Activated T-helper 1 cell treated with anti-CD3 and anti-CD28 coated beads, Interleukin-12 subunit alpha, Interleukin-12 subunit beta, Interleukin-2, Interleukin-4 antibody, amounts not matched to agents 30 ng/mL and 10 ng/mL and 1 ng/mL, durations not matched to agents 14 hours and 24 hours and 36 hours (primary cell): ENCODE measurements at places on chromosomes 7 and 10. TPM values are rescaled to one million over a fixed set of nuclear protein-coding genes. Genes with fewer than 3 reads are reported as not detected.

The MEOX2 gene
- total RNA-seq = not detected in 2 replicates

The CC2D2B gene
- total RNA-seq = 0.60 and 0.96 TPM in 2 replicates

The VPS37D gene
- 0.18 and 0.34 TPM in 2 replicates for total RNA-seq

The SRRM3 gene
- total RNA-seq = not detected in 2 replicates

DNA sequence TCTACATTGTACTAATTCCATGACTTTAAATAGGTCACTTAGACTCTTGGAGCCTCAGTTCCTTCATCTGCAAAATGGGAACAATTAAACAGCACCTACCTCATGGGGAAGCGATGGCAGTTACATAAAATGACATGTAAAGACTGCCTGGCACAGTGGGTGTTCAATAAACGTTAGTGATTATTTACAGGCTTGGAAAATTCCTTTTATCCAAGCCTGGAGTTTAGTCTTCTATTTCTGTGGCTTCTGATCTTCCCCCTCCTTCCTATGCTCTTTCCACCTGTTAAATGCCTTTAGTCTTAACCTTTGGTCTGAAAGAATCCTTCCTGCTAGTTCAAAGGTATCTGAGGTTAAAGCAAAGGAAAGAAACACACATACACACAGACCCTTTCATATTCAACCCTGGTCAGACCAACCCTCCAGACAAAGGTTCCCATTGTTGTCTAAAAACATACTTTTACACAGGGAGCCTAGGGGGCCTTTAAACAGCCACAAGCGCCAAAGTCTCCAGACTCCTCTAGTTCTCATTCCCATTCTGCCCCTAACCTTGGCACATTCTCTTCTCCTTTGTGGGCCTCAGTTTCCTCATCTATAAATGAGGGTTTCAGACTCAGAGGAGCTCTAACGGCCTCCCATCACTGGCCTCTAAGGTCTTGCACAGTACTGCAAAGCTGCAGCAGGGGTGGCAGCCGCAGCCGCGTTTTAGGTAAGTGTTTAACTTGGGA is 21.4 kb downstream of the SORBS1 start:
- no peak for DNase-seq

DNA sequence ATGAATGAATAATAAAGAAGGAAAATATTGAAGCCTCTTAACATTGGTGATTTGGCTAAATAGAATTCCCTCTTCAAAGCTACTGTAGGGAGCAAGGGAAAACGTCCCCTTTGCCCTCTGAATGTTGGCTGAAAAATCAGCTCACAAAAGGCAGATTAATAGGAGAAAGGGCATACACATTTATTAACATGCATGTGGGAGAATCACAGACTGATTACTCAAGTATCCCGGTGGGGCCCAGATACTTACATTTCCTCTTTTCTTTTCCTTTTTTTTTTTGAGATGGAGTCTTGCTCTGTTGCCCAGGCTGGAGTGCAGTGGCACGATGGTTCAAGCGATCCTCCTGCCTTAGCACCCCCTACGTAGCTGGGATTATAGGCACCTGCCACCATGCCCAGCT is 68.5 kb downstream of the HK1 start:
- DNase-seq = no peak

DNA sequence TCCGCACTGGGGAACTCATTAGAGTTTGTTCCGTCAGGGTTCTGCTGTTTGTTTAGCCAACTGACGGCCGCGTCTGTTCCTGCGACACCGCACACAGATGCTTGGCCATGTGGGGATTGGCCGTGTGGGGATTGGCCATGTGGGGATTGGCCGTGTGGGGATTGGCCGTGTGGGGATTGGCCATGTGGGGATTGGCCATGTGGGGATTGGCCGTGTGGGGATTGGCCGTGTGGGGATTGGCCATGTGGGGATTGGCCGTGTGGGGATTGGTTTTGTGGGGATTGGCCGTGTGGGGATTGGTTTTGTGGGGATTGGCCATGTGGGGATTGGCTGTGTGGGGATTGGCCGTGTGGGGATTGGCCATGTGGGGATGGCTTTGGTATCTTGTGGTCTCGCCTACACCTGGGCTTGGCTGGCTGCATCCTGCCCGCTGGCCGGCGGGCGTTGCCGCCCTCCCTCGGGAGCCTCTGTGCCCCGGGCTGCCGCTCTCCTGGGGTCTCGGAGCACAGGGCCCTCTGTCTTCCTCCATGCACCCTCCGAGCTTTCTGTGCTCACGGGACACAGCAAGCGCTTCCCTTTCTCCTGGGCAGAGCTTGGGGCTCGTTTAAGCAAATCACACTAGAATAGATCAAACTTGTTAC is 62.5 kb downstream of the NKX6-2 start:
- no peak for DNase-seq

DNA sequence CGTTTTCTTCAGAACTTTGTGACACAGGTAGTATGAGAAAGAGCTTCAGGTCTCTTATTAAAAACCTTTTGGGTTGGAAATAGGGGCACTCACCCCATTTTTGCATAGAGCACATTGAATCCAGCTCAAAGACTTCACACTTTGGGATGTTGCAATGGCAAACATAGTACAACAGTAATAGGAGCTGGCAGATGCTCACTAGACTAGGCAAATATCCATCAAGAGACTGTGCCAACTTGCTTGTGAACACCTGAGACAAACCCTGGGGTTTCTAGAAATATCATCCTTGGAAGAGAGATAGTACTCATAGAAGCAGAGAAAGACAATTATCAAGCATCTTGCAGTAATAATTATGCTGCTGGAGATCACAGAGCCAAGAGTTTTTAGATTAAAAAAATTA is 280.0 kb downstream of the CACNA2D1 start:
- no peak for DNase-seq

DNA sequence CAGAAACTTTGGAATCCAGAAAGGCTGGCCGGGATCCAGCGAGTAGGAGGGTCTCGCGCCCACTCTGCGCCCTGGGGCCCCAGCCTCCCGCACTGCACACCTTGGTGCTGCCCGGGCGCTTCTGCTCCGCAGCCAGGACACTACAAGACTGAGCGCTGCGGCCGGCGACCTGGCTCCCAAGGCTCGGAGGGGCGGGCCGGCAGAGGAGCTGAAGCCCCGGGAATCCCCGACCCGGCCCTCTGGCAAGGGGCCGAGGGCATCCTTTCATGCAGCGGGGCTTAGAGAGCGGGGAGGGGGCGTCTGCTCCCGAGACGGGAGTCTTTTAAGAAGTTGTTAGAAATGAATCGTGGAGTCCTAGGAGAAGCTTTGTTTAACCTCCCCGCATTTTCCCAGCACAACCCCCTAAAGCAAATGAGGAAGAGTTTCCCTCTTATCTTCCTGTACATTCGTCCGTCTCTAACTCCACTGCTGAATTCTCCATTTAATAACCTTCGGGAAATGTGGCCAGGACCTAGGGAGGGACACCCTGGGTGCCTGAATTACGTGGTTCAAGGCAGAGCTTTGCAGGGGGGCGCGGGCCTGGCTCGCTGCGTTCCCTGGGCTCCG is 1.1 kb downstream of the VWC2 start:
- no peak for DNase-seq

- no peak for DNase-seq
Observed at GRCh38 chr10:1535301-1535965, 201.9 kb downstream of the ADARB2 start.

DNA sequence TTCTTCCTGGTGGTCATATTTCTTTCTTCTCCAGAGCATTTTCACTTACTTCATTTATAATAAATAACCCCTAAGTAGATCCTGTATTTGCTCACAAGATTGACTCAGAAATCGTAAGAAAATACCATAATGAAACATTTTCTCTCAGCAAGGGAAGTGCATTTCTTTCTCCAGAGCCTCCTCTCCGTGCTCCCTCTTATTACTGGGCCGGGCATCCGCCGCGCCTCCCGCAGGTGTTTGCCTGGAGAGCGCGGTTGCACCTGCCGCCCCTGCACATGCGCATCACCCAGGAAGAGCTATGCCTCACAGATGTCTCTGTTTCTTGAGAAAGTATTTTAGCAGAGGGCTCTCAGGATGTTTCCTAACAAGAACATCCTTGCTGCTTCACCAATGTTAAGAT is 509.2 kb downstream of the TCERG1L start:
- no peak for DNase-seq

DNA sequence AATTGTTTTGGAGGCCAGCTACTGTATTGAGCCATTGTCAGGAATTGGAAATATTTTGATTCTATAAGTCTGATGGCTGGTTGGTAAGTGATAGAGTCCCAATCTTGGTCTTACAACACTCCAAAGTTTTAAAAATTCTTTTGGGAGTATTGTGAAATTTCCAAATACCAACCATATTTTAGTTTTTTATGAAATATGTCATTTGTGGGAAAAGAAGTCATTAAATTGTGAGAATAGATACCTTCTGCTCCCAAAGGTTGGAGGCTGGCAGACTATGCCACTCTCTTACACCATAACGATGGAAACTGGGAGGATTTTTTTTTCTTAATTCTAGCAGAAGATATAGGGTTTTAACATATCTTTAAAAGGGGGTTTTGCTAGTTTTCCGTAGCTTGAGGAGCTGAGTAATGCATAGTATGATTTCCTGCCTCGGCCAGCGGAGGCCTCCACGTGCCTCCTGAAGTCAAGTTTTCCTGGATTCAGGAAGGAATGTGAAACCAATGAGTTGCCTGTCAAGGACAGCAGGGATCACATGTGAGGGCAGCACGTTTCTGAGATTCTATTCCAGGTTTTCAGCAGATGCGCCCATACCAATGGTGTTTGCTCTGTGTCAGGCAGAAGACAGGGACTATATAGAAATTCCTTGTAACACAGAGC is 92.2 kb upstream of the LAMB4 start:
- no peak for DNase-seq

GRCh38 chr10:86139066-86139657 is 227.4 kb downstream of the GRID1 start:
- no peak for DNase-seq

DNA sequence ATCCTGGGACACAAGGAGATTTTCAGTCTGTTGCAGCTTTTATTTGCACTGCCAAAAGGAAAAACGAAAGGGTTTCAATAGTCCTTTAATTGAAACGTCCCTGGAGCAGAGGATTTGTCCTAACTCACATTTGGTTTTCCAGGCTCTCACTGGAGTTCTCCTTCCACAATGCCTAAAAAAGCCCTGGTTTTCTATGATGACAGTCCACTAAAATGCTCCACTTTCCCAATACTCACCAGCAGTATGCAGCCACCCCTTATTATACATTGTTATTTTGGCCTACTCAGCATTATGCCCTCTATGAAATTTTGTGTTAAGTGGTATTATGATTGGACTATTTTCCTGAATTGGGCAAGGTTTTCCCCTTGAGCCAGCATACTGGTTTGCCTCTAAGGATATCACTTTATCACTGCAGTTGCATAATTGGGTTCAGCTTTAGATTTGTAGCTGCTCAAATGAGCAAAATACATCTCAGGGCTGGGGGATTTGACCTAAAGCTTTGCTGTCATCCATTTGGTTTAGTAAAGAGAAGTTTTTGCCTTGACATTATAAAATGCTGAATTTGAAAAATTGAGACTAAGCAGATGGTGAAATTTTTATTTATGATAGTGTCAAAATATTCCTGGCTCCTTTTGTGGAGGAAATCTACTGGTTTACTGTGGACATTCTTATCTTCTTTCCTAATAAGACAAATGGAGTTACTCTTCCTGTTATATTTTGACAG is 239.2 kb downstream of the RNLS start:
- DNase-seq = no peak

GRCh38 chr7:29105752-29106668 is 40.3 kb downstream of the CPVL start:
- DNase-seq = peak; percentile 8

GRCh38 chr7:156778201-156778600 is 114.8 kb downstream of the LMBR1 start:
- no peak for DNase-seq

GRCh38 chr7:92246360-92247101 is 757 bp downstream of the ANKIB1 start:
- DNase-seq = peak; percentile 6

GRCh38 chr7:57370066-57370738 is 79.8 kb upstream of the ZNF716 start:
- DNase-seq = no peak

- DNase-seq = peak; percentile 8
Observed at GRCh38 chr10:17206210-17206709, 4.8 kb upstream of the TRDMT1 start.

DNA sequence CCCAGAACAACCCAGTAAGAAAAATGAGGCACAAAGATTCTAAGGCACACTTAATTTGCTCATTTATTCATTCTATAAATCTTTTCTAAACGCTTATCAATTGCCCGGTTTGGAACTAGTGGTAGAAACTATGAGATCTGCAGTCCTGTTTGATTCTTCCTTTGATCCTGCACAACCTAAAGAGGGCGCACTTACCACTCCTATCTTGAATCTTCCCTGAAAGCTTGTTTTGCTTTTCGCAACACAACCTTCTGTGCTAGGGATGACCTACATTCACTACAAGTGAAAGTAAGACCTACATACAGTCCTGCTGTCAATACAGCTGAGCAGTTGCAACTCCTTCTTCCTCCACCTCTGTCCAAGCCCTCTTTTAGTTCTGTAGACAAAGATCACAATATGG is 12.6 kb upstream of the ARL4A start:
- DNase-seq = peak; percentile 43
